ENCODE measurements at places on chromosomes 4 and X. TPM values are rescaled to one million over a fixed set of nuclear protein-coding genes. Genes with fewer than 3 reads are reported as not detected.

Gene MAGEC2
- total RNA-seq = not detected

Gene PCDH11X
- total RNA-seq = 0.14 TPM

Gene CTAG2
- not detected for total RNA-seq

Gene TLL1
- total RNA-seq = 1.1 TPM

Gene LNX1
- total RNA-seq = 2.6 TPM

Gene PRR32
- total RNA-seq = not detected

Gene MAGEA2B
- total RNA-seq = not detected

Gene GATA1
- total RNA-seq = not detected

Gene KLF8
- 3.0 TPM for total RNA-seq

Gene VGLL1
- not detected for total RNA-seq

Gene GPR34
- 3.5 TPM for total RNA-seq

Gene NOX1
- 31.8 TPM for total RNA-seq

DNA sequence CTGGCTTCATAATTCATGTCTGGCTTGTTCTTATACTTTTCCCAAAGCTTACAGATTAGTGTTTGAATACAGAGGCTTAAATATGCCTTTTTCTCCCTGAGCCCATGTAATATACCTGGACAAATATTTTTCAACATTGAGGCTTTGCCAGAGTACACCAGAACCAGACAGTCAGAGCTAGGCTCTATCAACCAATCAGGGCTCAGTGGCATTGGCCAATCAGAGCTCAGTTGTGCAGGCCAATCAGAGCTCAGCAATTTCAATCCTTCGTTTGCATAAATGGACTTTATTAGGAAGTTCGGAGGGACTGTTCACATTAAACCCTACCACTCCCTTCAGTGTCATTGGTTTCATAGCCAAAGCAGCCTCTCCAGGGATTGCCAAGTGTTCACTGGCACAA, 51.2 kb upstream of the TMSB15B start:
- DNase-seq = no peak
- no peaks in the 10 kb centered on the region for H3K36me3 ChIP-seq
- no peak overlapping the region for H3K4me3 ChIP-seq
- H3K27ac ChIP-seq = no peak overlapping the region
- no peaks in the 10 kb centered on the region for H3K4me1 ChIP-seq

- DNase-seq = no peak
- no peaks in the 10 kb centered on the region for H3K36me3 ChIP-seq
- H3K4me3 ChIP-seq = no peak overlapping the region
- H3K27ac ChIP-seq = no peak overlapping the region
- H3K27me3 ChIP-seq = no peaks in the 10 kb centered on the region
These were observed 38.9 kb downstream of the NUDT9 start for GRCh38 chr4:87461281-87461700.

DNA sequence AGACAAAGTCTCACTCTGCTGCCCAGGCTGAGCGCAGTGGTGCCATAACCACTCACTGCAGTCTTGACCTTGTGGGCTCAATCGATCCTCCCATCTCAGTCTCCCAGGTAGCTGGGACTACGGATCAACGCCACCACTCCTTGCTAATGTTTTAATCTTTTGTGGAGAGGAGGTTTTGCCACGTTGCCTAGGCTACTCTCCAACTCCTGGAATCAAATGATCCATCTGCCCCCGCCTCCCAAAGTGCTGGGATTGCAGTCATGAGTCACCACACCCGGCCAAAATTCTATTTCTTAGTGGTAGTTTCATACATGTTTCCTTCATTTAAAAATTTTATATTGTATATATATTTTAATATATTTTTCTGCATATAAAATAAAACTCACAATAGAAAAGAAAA, 125.8 kb upstream of the CLNK start:
- no peaks in the 10 kb centered on the region for H3K36me3 ChIP-seq
- no peak for DNase-seq
- H3K4me1 ChIP-seq = no peaks in the 10 kb centered on the region
- no peaks in the 10 kb centered on the region for H3K27me3 ChIP-seq

DNA sequence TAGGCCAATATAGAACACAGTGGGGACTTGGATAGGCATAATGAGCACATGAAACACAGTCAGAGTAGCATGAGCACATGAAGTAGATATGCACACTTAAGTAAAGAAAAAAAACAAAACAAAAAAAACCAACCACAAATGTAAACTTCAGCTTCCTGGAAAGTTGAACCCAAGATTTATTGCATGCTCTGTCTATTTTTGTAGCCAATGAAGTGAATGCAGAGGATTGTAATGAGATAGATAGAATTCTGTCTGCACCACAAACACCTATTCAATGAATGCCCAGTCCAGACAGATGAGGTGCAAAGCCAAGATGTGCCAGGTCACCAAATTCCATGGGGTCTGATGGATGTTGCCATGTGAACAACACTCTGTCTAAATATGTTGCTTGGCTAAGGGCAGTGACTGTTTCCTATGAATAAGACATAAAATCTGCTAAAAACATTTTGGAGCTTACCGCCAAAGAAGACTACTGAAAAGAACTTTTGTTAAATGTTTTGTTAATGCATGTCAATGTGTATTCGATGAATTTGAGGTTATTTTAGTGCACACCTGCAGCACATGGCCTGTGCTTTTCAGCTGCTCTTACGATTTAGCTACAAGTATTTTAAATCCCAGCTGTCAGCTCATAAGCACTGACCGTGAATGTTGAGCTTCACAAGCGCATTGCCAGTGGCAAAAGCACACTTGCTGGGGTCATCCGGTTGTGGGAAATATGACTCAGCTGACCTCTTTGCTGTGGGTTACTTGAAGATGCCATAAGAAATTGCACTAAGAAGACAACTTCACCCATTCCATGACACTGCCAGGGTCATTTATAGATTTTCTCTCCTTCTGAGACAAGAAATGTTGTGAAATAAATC, 374.8 kb upstream of the GNPDA2 start:
- no peak overlapping the region for H3K4me3 ChIP-seq
- DNase-seq = no peak
- H3K36me3 ChIP-seq = no peaks in the 10 kb centered on the region
- H3K27me3 ChIP-seq = no peaks in the 10 kb centered on the region

GRCh38 chr4:5424211-5424610, 284.1 kb downstream of the EVC2 start:
- no peak overlapping the region for H3K27ac ChIP-seq
- no peaks in the 10 kb centered on the region for H3K36me3 ChIP-seq
- no peak for DNase-seq
- H3K4me3 ChIP-seq = no peak overlapping the region
- H3K4me1 ChIP-seq = no peaks in the 10 kb centered on the region

- DNase-seq = no peak
- H3K27me3 ChIP-seq = no peaks in the 10 kb centered on the region
- H3K4me1 ChIP-seq = no peaks in the 10 kb centered on the region
- no peaks in the 10 kb centered on the region for H3K36me3 ChIP-seq
- H3K4me3 ChIP-seq = no peak overlapping the region
These were observed 372.0 kb upstream of the GATB start for GRCh38 chr4:152132776-152133175.

GRCh38 chr4:102825261-102826091, 1.9 kb downstream of the UBE2D3 start:
- peaks cover 53% of the 10 kb centered on the region for H3K4me1 ChIP-seq
- peak overlapping the region; percentile 100 for H3K27ac ChIP-seq
- H3K36me3 ChIP-seq = no peaks in the 10 kb centered on the region
- no peaks in the 10 kb centered on the region for H3K27me3 ChIP-seq

- no peaks in the 10 kb centered on the region for H3K27me3 ChIP-seq
- no peak for DNase-seq
- no peaks in the 10 kb centered on the region for H3K36me3 ChIP-seq
- H3K27ac ChIP-seq = no peak overlapping the region
- no peaks in the 10 kb centered on the region for H3K4me1 ChIP-seq
These were observed 10.8 kb downstream of the JAKMIP1 start for GRCh38 chr4:6189511-6189910.

DNA sequence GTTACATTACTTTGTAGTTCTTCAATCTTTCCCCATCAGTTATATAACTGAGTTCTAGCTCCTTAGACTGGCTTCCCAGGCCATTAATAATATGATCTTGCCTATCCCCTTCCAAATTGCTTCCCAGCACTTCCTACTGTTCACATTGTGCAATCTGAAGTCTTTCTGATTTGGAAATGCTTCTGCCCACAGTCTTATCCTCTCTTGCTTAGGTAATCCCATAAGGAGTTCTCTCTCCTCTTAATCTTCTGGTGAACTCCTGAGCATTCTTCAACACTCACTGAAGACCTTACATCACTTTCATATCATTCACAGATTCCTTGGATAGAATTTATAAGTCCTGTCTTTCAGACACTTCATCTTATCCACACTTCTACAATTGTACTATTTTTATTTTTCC, 132.7 kb upstream of the TTC29 start:
- DNase-seq = no peak
- no peaks in the 10 kb centered on the region for H3K27me3 ChIP-seq
- no peak overlapping the region for H3K4me3 ChIP-seq
- no peaks in the 10 kb centered on the region for H3K36me3 ChIP-seq

GRCh38 chrX:21926527-21927278, 13.8 kb upstream of the SMS start:
- no peaks in the 10 kb centered on the region for H3K36me3 ChIP-seq
- peak overlapping the region; percentile 31 for H3K27ac ChIP-seq
- no peak for DNase-seq
- no peak overlapping the region for H3K4me3 ChIP-seq

- DNase-seq = peak; percentile 21
- H3K36me3 ChIP-seq = no peaks in the 10 kb centered on the region
- H3K27me3 ChIP-seq = peaks cover 45% of the 10 kb centered on the region
- peaks cover 6% of the 10 kb centered on the region for H3K4me1 ChIP-seq
These were observed 2.7 kb downstream of the FAT4 start for GRCh38 chr4:125317525-125317877.

DNA sequence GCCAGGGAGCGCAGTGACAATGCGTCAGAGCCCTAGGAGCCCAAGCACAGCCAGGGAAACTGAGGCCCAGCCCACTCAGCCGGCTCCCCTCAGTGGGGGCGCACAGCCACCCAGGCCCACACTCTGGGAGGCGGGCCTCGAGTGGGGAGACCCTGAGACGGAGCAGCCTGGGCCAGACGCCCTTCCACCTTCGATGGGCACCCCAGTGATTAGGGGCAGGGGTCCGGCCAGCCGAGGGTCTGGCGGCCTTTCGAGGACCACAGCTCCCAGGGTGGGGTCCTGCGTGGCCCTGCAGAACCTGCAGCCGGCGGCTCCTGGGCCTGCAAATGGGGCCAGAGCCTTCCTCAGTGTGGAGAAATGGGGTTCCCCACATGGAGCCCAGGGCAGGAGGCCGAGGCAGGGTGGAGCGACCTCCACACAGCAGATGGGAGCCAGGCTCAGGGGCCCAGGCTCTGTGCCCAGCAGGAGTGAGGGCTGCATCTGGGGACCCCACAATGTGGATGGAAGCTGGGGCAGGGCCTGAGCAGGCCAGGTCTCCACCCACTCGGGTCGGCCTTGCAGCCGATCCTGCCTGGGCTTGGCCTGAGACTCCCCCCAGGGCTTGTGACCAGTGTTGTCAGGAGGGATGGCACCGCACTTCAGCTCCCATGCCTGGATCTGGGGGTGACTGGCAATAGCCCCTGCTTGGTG, 5.0 kb downstream of the HGFAC start:
- no peak overlapping the region for H3K4me3 ChIP-seq
- no peak overlapping the region for H3K27ac ChIP-seq
- H3K4me1 ChIP-seq = no peaks in the 10 kb centered on the region
- H3K27me3 ChIP-seq = no peaks in the 10 kb centered on the region
- H3K36me3 ChIP-seq = no peaks in the 10 kb centered on the region
- DNase-seq = no peak

DNA sequence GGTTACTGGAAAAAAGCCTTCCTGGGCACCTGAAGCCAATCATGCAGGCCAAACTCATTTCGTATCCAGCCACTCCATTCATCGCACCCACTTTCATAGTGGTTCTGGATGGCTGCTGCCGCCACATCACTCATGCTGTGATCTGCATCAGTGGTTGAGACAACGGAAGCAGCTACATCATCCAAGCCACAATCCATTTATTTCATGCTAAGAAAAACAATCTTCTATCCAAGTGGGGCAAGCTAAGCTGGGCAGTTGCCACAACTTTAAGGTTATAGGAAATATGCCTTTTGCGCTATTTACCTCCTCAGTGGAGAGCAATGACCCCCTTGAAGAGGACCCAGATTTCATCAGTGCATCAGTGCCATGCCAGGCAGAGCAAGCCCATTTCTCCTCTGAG, 124.6 kb downstream of the GRIA3 start:
- H3K36me3 ChIP-seq = no peaks in the 10 kb centered on the region
- no peaks in the 10 kb centered on the region for H3K4me1 ChIP-seq
- no peak for DNase-seq
- H3K27ac ChIP-seq = no peak overlapping the region

DNA sequence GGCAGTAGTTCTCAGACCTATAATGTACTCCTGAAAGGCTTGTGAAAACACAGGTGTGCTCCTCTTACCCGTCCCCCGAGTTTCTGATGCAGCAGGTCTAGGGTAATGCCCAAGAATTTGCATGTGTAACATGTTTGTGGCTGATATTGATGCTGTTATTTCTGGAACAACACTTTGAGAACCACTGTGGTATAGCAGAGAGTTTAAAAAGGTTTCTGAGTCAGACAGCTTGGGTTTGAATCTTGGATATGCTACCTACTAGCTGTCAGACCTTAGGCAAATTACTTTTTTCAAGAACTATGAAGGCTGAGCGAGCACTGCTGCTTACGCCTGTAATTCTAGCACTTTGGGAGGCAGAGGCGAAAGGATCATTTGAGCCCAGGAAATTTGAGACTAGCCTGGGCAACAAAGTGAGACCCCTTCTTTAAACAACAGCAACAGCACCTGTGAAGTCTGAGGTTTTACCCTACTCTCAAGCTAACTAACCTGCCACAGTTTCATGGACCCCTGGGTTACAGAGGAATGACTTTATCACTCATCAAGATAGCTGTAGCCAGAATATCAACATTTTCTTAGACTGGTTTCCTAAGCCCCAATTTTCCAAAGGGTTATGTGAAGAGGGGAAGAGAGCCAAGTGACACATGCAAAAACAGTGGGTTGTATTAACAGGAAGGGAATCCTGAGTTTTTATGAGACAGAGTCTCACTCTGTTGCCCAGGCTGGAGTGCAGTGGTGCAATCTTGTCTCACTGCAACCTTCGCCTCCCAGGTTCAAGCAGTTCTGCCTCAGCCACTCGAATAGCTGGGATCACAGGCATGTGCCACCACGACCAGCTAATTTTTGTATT, 5.1 kb downstream of the AFF1 start:
- peaks cover 68% of the 10 kb centered on the region for H3K4me1 ChIP-seq
- no peaks in the 10 kb centered on the region for H3K27me3 ChIP-seq
- peak; percentile 47 for DNase-seq

GRCh38 chrX:131332331-131332730, 43.2 kb upstream of the IGSF1 start:
- no peaks in the 10 kb centered on the region for H3K36me3 ChIP-seq
- DNase-seq = no peak
- H3K4me3 ChIP-seq = no peak overlapping the region

DNA sequence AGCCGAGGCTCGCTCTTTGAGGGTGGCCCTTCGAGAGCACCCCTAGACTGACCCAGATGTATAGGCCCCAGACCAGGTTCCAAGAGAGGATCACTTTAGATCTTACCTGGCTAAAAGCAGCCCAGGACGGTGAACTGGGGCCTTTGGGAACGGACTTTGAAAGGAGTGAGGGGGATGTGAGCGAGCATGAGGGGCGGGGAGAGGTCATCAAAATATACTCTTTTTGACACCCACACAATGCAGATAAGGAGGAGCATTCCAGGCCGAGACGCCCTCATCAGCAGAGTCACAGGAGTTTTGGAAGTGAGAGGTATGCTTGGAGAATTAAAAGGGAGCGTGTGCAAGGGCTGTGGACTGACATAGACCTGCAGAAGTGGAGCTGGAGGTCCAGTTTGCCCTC, 528 bp downstream of the NSDHL start:
- H3K36me3 ChIP-seq = no peaks in the 10 kb centered on the region
- no peaks in the 10 kb centered on the region for H3K27me3 ChIP-seq
- DNase-seq = no peak
- peak overlapping the region; percentile 86 for H3K27ac ChIP-seq

GRCh38 chr4:17565846-17566245, 11.2 kb upstream of the LAP3 start:
- no peak for DNase-seq
- H3K4me3 ChIP-seq = no peak overlapping the region
- no peaks in the 10 kb centered on the region for H3K27me3 ChIP-seq
